ENCODE measurements at places on chromosomes 16 and 17. TPM values are rescaled to one million over a fixed set of nuclear protein-coding genes. Genes with fewer than 3 reads are reported as not detected.

DNA sequence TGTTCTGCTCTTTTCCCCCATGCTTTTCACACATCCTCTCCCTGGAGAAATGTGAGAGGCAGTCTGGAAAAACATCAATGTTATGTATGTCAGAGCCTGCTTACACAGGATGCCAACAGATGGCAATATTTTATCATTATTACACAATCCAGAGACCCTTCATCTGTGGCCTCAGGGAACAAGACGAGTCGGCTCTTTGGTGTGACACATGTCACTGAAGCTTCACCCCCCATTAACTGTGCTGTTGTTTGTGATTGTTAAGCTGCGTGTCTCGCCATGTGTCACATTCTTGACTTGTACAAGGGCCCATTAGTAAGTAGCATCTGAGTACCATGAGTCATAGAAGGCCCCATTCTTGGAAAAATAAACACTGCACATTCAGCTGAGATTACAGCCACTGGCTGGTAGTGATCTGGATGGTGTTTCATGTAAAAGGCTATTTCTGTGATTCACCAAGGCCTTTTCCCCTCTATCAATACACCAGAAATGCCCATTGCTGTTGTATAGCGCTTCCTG is 682.1 kb upstream of the SOX9 start:
- peak; percentile 1 for DNase-seq
- H3K36me3 ChIP-seq: no peaks in the 10 kb centered on the region
- no peak overlapping the region for H3K4me3 ChIP-seq
- no peaks in the 10 kb centered on the region for H3K27me3 ChIP-seq
- no peaks in the 10 kb centered on the region for H3K4me1 ChIP-seq
- no peak overlapping the region for H3K27ac ChIP-seq

DNA sequence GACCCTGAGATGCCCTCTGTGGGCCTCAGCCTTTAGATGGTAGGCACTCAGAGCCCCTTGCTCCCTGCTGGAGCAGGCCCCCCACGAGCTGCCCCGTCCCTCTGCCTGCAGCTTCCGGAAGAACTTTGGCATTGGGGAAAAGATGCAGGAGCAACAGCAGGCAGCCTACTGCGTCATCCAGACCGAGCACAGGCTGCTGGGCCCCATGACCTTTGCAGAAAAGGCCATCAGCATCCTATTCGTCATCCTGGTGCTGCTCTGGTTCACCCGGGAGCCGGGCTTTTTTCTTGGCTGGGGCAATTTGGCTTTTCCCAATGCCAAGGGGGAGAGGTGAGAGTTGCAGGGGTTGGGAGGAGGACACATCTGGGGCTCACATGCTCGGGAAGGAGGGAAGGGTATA is 12.7 kb upstream of the FOXN1 start:
- DNase-seq: no peak
- H3K27ac ChIP-seq: no peak overlapping the region
- no peaks in the 10 kb centered on the region for H3K27me3 ChIP-seq
- H3K4me1 ChIP-seq: no peaks in the 10 kb centered on the region

GRCh38 chr17:80794281-80795089 is 197.2 kb upstream of the CHMP6 start:
- H3K4me3 ChIP-seq: no peak overlapping the region
- DNase-seq: no peak
- no peaks in the 10 kb centered on the region for H3K27me3 ChIP-seq
- H3K27ac ChIP-seq: no peak overlapping the region
- no peaks in the 10 kb centered on the region for H3K36me3 ChIP-seq

DNA sequence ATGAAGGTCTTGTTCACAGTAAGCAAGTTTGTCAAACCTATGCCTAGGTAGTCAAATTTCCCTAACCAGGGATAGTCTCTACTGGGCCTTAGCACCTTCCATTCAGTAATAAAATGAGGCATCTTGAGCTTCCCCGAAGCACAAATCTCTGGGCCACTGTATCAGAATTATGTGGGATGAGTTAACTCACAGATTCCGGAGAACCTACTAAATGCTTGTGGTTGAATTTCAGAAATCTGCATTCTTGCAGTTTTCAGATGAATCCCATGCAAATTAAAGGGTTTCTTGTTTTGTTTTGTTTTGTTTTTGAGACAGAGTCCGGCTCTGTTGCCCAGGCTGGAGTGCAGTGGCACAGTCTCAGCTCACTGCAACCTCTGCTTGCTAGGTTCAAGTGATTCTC is 478.8 kb upstream of the HSBP1 start:
- no peaks in the 10 kb centered on the region for H3K27me3 ChIP-seq
- DNase-seq: no peak
- H3K4me1 ChIP-seq: no peaks in the 10 kb centered on the region
- H3K36me3 ChIP-seq: no peaks in the 10 kb centered on the region
- H3K27ac ChIP-seq: no peak overlapping the region

DNA sequence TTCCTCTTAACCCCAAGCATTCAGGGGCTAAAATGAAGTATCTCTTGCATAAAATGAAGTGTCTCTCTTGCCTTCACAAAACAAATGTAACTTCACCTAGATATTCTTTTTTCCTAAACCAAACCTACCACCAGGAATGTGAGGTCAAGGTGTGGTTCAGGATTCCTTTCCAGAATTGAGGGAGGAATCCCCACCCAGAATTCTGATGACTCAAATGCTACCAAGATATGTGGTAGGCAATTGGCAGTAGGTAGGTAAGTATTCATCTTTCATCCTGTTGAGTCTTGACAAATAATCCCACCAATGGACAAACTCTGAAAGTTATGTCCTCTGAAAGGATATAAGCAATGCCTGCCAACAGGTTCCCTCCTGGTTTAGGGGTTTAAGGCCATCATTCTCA is 26.2 kb downstream of the TRIM16 start:
- H3K27ac ChIP-seq: no peak overlapping the region
- H3K27me3 ChIP-seq: no peaks in the 10 kb centered on the region
- peaks cover 13% of the 10 kb centered on the region for H3K4me1 ChIP-seq

DNA sequence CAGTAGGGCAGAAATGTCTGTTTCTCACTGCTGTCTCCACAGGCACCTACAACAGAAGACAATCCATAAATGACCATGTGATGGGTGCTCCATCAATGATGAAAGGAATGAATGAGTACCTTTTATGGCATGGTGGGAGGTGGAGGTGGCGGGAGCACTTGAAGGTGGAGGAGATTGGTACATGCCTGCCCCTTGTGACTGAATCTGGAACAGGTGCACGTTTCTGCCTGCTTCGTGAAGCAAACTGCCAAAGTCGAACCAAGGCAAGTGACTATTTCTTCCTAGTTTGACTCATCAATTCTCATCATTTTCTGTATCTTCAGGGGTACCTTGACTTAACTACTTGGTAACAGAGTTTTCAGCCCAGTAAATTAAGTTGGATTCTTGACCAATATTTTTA is 25.4 kb downstream of the CDRT15 start:
- H3K4me1 ChIP-seq: no peaks in the 10 kb centered on the region
- no peak overlapping the region for H3K4me3 ChIP-seq
- no peaks in the 10 kb centered on the region for H3K27me3 ChIP-seq
- DNase-seq: no peak
- no peak overlapping the region for H3K27ac ChIP-seq

Gene GTF3C1
- 86.1 TPM for total RNA-seq
